Left lung (tissue), 14 donors: ENCODE measurements at places on chromosomes 12 and 14. TPM values are rescaled to one million over a fixed set of nuclear protein-coding genes. Genes with fewer than 3 reads are reported as not detected.

GRCh38 chr12:70255311-70255710 lies 12.1 kb downstream of the CNOT2 start:
- H3K27me3 ChIP-seq: no peaks in the 10 kb centered on the region
- no peak overlapping the region for H3K27ac ChIP-seq
- no peaks in the 10 kb centered on the region for H3K36me3 ChIP-seq
- no peak for DNase-seq

DNA sequence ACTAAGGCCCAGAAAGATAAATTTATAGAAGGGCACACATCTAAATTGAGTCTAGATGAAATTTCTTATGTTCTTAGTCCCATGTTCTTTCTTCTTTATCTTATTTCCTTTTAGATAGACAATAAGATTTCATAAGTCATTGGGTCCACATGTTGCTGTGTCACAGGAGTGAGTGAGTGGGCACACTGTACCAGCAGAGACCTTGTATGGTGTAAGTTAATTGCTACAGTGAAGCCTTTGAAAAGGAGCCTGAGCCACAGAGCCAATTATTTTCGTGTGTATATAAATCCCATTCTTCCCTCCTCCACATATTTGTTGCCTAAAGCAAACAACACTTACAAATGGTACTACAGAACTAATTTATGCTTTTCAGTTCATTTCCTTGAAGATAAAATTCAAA lies 79.1 kb downstream of the GRIP1 start:
- no peak overlapping the region for H3K4me3 ChIP-seq
- no peaks in the 10 kb centered on the region for H3K27me3 ChIP-seq
- no peak for DNase-seq
- no peak overlapping the region for H3K27ac ChIP-seq
- no peaks in the 10 kb centered on the region for H3K4me1 ChIP-seq

DNA sequence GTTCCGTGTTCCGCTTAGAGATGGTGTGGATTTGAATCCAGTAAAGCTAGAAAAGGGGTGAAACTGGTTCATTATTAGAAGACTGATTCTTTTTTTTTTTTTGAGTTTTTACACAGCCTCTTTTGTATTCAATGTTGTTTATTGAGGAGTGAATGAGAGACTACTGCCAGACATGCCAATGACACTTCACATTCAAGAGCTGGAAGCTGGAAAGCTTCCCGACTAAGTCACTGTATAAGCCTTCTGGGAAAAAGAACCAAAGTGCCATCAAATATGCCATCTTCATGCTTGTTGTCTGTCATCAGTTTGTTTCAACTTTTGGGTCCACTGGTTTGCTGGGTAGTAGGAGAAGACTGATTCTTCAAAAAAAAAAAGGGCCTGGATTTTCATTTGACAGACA lies 164.8 kb downstream of the ATP23 start:
- no peak overlapping the region for H3K27ac ChIP-seq
- no peak for DNase-seq
- no peak overlapping the region for H3K4me3 ChIP-seq
- no peaks in the 10 kb centered on the region for H3K4me1 ChIP-seq

GRCh38 chr12:50523772-50524171 lies 19.0 kb downstream of the DIP2B start:
- no peak for DNase-seq
- H3K36me3 ChIP-seq: no peaks in the 10 kb centered on the region
- peaks cover 44% of the 10 kb centered on the region for H3K4me1 ChIP-seq
- no peaks in the 10 kb centered on the region for H3K27me3 ChIP-seq
- H3K27ac ChIP-seq: no peak overlapping the region
- no peak overlapping the region for H3K4me3 ChIP-seq

RNASE2 gene
- 0.92 TPM for polyA plus RNA-seq

DNA sequence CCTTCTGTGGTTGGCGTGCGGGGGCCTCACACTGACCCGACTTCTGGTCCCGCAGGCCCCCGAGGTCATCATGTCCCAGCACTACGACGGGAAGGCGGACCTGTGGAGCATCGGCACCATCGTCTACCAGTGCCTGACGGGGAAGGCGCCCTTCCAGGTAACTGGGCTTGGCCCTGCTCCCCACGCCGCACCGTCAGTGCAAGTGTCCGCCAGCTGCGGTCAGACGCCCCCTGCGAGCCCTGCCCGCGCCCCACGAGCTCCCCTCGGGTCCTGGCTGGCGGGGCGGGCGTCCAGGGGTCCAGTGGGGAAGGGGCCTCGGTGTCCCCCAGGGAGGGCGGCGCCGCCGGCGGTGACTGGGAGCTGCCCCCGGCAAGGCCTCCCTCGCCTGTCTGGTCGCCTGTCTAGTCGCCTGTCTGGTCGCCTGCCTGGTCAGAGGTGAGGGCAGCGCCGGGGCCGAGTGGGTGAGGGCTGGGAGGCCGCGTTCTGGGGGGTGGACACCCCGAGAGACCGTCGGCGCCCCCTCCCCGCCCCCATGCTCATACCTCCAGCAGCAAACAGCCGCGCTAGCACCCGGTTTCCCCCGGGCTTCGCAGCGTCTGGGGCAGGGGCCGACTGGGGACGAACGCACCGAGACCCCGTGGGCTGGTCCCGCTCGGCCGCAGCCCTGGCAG lies 14.8 kb downstream of the ULK1 start:
- no peaks in the 10 kb centered on the region for H3K27me3 ChIP-seq
- H3K4me1 ChIP-seq: peaks cover 8% of the 10 kb centered on the region
- H3K27ac ChIP-seq: no peak overlapping the region
- DNase-seq: no peak
- no peak overlapping the region for H3K4me3 ChIP-seq

DNA sequence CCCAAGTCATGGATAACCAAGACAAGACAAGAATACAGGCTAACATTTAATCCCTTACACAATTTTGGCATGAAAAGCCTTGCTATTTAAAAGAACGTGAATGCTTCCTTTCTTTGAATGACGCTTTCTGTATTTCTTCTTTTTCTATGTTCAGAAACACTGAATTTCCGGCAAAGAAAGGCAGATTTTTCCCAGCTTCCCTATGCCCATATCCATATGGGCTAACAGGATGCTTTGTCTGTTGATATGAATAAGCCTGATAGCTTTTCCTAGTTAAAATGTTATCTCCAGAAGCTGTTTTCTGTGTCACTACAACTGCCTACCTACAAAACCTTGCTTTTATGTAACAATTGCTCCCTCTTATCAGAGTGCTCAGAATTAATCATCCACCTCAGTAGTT lies 38.3 kb upstream of the CACNA2D4 start:
- no peaks in the 10 kb centered on the region for H3K27me3 ChIP-seq
- peaks cover 29% of the 10 kb centered on the region for H3K36me3 ChIP-seq
- H3K4me1 ChIP-seq: no peaks in the 10 kb centered on the region
- DNase-seq: no peak
- H3K4me3 ChIP-seq: no peak overlapping the region

GRCh38 chr12:106760184-106760531 lies 14.3 kb upstream of the RIC8B start:
- H3K4me1 ChIP-seq: peaks cover 16% of the 10 kb centered on the region
- H3K27me3 ChIP-seq: no peaks in the 10 kb centered on the region
- no peak for DNase-seq
- H3K4me3 ChIP-seq: no peak overlapping the region
- no peaks in the 10 kb centered on the region for H3K36me3 ChIP-seq

RD3L gene
- polyA plus RNA-seq: 0.23 TPM

- no peaks in the 10 kb centered on the region for H3K4me1 ChIP-seq
- DNase-seq: no peak
- H3K4me3 ChIP-seq: no peak overlapping the region
- no peaks in the 10 kb centered on the region for H3K27me3 ChIP-seq
Measured at GRCh38 chr12:71552728-71553501, 110.7 kb downstream of the ZFC3H1 start.

DNA sequence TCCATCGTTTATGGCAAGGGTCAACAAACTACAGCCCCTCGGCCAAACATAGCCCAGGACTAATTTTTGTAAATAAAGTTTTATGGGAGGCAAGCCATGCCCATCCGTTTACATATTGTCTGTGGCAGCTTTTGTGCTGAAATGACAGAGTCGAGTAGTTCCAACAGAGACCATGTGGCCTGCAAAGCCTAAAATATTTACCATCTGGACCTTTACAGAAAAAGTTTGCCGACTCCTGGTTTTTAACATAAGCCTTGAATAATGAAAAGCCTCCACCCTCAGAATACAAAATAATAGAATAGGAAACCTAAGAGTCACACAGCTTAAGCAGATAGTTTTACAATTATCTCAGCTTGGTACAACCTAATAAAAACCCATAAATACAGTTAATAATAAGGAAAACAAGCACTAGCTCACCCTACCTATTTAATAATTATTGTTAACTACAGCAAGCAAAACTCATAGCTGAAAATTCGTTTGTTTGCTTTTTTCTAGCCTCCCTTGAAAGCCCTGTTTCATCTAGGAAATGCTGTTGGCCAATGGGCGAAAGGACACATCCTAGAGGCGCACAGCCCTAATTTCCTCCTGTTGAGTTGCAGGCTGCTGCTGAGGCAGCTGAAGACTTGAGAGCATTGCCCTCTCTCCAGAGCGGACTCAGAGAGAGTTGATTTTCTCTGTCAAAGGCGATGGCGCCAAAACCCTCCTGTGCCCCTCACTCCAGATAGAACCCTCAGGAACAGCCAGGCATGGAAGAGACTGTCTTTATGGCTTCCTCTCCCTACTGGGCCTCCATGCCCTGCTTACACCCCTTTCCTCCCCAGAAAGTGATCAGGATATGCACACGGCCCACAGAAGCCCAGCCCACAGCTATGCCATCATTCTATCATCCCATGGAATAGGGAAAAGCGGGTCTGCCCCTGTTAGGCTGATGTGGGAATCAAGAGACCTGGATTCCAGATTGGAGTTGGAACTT lies 107.2 kb downstream of the DPF3 start:
- no peaks in the 10 kb centered on the region for H3K27me3 ChIP-seq
- H3K4me3 ChIP-seq: no peak overlapping the region
- H3K36me3 ChIP-seq: no peaks in the 10 kb centered on the region
- H3K27ac ChIP-seq: no peak overlapping the region

DNA sequence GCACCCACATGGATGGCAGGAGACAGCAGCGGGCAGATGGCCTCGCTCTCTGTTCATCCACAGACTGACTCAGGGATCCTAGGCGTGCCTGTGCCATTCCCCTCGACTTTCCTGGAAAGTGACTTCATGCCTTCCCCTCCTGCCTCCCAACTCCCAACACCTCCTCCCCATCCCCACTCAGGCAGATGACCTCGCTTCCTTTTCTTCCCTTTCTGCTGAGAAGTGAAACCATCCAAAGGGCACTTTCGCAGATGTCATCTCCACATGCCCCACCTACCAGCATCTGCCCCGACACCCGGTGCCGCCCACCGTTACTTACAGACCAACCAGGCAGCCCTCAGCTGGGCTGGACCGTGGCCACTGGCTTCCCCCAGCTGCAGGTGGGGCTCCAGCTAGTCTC lies 29.6 kb downstream of the BEGAIN start:
- H3K27ac ChIP-seq: no peak overlapping the region
- no peaks in the 10 kb centered on the region for H3K36me3 ChIP-seq
- DNase-seq: no peak
- H3K27me3 ChIP-seq: no peaks in the 10 kb centered on the region
- no peak overlapping the region for H3K4me3 ChIP-seq

- no peaks in the 10 kb centered on the region for H3K4me1 ChIP-seq
- no peaks in the 10 kb centered on the region for H3K36me3 ChIP-seq
- H3K4me3 ChIP-seq: no peak overlapping the region
- DNase-seq: no peak
Measured at GRCh38 chr12:38402811-38403210, 86.2 kb downstream of the ALG10B start.

DNA sequence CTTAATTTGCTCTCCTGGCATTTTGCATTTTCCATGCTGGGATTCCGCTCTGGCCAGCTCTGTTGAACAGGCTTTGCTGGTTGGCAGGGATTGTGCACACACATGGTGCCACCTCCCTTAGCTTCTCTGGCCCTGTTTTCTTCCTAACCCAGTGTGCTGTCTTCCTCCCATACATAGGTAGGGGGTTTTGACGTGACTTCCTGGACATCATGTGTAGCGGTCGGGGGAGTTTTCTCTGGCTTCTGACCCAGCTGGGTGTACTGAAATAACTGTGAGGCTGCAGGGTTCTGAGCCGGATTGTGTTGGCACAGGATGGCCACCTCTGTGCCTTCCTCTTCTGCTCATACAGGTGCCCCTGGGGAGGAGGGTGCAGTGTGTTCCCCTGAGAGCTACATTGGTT lies 25.7 kb downstream of the C14orf132 start:
- H3K4me3 ChIP-seq: no peak overlapping the region
- H3K27ac ChIP-seq: no peak overlapping the region
- no peaks in the 10 kb centered on the region for H3K27me3 ChIP-seq
- H3K4me1 ChIP-seq: no peaks in the 10 kb centered on the region
- DNase-seq: no peak

DNA sequence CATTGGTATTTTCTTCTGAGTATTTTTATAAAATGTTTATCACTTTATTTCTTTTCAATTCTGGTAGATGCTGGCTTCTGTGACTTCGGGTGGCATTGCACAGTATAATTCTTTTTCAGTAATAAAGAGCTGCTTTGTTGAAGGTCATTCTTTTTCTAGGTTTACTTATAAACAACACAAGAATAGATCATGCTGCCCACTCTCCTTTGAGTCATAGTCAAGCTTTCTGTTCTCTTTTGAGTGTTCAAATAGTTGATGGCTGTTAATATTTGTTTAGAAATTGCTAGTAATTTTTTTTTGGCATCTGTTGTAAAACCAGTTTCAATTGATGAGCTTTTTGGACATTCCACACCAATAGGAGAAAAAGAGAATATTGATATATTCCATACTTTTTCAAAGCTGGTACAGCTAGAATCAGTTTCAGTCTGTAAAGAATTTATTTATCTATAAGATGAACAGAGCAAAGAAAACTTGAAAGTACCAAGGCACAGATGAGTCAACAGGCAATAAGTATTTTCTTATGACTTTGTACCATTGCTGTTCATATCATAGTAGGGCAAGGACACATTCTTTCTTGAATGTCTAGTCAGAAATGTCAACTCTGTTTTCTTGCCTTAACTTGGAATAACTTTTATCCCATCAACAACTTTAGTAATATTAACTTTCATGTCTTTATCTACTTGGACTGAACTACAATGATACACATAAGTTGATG lies 513.0 kb upstream of the SEL1L start:
- H3K4me1 ChIP-seq: no peaks in the 10 kb centered on the region
- no peaks in the 10 kb centered on the region for H3K36me3 ChIP-seq
- no peaks in the 10 kb centered on the region for H3K27me3 ChIP-seq

GRCh38 chr12:109996483-109996853 lies 300 bp upstream of the GIT2 start:
- no peak for DNase-seq
- H3K4me1 ChIP-seq: peaks cover 8% of the 10 kb centered on the region
- H3K27ac ChIP-seq: peak overlapping the region; percentile 85
- H3K27me3 ChIP-seq: no peaks in the 10 kb centered on the region

TPH2 gene
- polyA plus RNA-seq: 0.52 TPM

- no peak for DNase-seq
- peak overlapping the region; percentile 85 for H3K27ac ChIP-seq
- H3K4me3 ChIP-seq: no peak overlapping the region
- H3K36me3 ChIP-seq: no peaks in the 10 kb centered on the region
- no peaks in the 10 kb centered on the region for H3K27me3 ChIP-seq
Measured at GRCh38 chr14:35340616-35341453, 48.7 kb downstream of the PSMA6 start.

LRP1-AS gene
- polyA plus RNA-seq: not detected

SDR9C7 gene
- polyA plus RNA-seq: not detected

MLEC gene
- polyA plus RNA-seq: 200 TPM

CLMN gene
- 12.6 TPM for polyA plus RNA-seq

GRCh38 chr14:81535396-81536164 lies 1.9 kb upstream of the SEL1L start:
- no peaks in the 10 kb centered on the region for H3K27me3 ChIP-seq
- H3K4me3 ChIP-seq: no peak overlapping the region
- DNase-seq: no peak
- H3K4me1 ChIP-seq: peaks cover 35% of the 10 kb centered on the region
- no peak overlapping the region for H3K27ac ChIP-seq
